Globus pallidus (tissue), 1 donor: ENCODE measurements at places on chromosomes 5 and 9.
A peak's percentile ranks its signal among the peaks of the same experiment; 100 is the strongest.

DNA sequence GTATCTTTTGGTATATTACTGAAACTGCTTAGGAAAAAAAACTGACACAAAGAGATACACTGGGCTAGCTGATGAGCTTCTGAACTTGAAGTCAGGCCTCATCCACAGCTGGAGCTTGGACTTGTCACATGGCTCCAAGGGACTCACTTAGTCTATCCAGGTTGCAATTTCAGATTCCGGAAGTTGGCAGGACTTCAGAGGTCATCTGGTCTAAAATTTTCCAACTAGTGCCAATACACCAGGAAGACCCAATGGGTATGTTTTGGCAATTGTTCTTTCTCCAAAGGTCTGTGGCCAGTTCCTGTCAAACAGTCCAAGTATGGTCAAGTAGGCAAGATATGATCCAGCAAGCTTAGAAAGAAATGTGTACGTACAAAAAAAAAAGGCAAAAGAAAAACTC, 36.7 kb downstream of the MRPS27 start:
- no peak for DNase-seq

- DNase-seq: no peak
Measured at GRCh38 chr5:6188976-6189375, 189.4 kb downstream of the MED10 start.

GRCh38 chr9:113511856-113512761, 48.6 kb downstream of the RGS3 start:
- DNase-seq: no peak

GRCh38 chr5:101390151-101390908, 487.2 kb upstream of the ST8SIA4 start:
- peak; percentile 48 for DNase-seq

DNA sequence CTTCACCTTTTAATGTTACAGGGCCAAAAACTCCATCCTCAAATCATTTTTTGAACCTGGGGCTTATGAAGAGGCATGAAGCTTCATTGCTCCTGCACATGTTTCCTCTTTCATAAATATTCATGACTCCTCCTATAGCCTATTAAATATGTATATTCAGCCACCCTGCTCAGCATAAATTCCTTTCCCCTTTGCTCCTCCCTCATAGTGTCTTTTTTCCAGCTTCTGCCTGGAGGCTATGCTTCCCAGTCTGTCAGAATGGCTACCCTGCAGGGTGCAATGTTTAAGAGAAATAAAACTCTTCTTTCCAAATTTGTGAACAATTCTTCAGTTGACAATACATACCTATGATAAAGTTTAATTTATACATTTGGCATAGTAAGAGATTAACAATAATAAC, 1082.9 kb upstream of the CDH18 start:
- no peak for DNase-seq

- DNase-seq: no peak
Measured at GRCh38 chr5:35488791-35489190, 128.9 kb upstream of the SPEF2 start.

DNA sequence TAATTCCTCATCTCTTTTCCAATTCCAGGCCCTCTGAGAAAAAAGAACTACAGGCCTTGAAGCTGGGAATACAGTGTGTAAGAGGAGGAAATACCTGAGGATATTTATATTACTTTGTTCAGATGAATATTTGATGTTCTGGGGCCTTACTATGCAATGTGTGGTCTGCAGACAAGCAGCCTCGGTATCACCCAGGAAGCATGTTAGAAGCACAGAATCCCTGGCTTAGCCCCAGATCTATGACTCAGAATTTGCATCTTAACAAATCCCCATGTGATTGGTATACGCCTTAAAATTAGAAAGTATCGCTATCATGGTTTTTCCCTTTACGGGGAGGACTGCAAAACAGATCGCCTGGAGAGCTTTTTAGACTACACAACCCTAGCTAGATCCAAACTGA, 121.0 kb downstream of the JAKMIP2 start:
- no peak for DNase-seq

DNA sequence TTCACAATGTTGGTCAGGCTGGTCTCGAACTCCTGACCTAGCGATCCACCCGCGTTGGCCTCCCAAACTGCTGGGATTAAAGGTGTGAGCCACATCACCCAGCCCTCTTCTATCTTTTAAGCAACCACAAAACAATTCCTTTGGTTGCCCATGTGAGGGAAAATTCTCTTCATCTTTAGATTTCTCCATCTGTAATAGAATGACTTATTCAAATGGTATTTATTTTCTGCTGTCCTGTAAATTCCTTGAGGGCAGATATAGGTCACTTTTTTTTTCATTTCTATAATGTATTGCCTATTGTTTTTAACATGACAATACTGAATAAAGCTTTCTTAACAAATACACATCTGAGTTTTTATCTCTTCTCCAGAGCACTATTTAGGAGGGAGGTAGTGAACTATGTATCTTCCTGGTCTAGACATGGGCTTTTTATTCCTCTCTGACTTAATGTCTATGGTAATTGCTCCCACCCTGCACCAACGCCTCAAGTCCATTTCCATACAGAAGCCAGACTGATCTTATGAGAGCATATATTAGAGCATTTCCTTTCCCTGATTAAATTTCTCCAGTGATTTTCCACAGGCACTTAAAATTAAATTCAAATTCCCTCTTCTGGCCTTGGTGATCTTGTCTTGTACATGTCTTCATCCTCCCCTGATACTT, 595.6 kb downstream of the CAAP1 start:
- DNase-seq: no peak

GRCh38 chr5:76809141-76809540, 9.7 kb upstream of the F2RL1 start:
- no peak for DNase-seq

DNA sequence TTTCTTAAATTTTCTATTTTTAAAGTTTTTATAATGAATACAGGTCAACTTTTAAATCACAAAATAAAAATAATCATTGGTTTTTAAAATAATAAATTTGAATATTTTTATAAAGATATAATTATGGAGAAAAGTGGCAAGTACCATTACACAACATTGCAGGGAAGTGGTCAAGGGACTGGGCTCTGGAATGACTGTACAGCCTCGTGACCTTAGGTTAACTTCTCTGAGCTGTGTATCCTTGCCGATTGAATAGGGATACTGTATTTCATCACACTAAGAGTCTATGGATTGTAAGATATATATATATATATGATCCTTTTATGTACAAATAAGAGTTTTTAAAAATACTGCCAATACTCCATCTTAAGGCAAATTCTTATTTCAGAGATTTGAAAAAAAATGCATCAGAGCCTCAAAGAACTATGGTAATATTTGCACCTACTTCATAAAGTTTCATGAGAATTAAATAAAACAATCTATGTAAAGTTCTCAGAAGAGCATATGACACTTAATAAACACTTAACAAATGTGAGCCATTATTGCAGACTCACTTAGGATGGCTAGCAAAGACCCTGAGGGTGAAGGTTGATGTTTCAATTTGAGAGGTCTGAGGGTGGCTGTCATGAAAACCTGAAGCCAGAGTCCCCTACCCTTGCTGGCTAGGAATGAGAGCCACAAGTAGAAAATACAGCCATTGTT, 136.5 kb downstream of the CCDC192 start:
- DNase-seq: no peak

- no peak for DNase-seq
Measured at GRCh38 chr5:98978528-98978927, 49.7 kb upstream of the CHD1 start.

GRCh38 chr5:37165761-37166160, 83.4 kb downstream of the CPLANE1 start:
- DNase-seq: no peak

GRCh38 chr5:149995385-149996204, 4.9 kb downstream of the TIGD6 start:
- DNase-seq: peak; percentile 78

DNA sequence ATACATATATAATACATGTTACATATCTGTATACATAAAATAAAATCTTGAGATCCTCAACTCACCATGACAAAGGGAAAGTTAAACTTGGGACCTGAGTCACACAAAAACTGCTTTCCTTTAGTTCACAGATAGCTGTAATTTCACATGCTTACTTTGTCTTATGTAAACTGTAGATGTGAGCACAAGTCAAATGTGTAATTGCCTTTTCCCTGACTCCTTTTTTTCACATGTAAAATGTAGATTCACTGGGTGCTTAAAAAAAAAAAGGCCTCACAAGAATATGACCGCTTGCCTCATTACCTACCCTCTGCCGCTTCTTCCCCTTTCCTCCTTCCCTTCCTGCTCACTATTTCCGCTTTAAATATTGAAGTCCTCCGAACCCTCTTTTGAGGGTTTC, 21.9 kb upstream of the FAM169A start:
- no peak for DNase-seq

GRCh38 chr5:39192450-39193160, 26.8 kb downstream of the FYB1 start:
- peak; percentile 24 for DNase-seq

DNA sequence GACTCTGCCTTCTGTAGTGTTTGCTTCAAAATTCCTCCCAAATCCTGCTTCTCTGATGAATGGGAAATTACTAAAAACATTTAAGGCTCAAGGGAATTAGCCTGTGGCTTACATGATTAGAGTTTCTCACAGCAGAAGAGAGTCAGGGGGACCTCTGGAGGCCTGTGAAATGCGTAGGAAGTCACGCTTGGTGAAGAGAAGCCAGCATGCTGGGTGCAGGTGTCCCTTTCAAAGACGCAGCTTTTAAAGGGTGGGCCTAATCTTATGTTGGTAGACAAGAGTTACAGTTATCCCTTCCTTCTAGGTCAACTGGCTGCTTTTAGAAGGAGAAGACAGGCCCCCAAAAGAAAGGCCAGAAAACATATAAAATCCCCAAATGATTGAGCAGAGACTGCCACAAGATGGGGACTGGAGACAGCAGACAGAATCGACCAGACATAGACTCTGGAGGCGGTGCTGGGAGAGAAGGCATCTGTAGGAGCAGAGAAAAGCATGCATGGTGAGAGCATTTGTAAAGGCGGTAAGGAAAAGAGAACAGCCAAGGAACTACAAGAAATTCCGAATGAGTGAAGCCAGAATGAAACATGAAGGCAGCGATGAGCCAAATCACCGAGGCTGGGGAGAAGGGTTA, 42.3 kb downstream of the B4GALT1 start:
- DNase-seq: no peak

DNA sequence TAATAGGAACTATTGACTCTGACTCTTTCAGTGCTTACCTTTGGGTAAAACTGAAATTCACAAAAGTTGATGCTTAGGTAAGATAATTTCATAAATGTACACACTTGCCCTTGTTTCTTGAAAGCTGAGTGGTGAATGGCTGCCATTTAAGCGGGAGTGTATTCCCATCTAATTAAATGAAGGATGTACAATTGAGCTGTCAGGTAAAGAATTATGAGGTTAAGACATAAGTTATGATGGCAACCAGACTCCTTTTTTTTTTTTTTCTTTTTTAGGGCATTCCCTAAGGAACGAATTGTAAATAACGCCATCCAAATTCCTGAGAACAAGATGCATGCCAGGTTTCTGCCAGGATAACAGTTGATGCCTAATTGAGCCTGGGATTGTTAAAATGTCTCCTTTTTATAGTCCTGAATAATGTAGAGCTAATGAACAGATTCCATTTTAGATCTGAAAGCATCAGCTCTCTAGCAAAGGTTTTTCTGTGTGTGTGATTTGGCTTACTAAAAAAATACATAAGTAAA, 199.7 kb downstream of the ISL1 start:
- DNase-seq: no peak

- DNase-seq: no peak
Measured at GRCh38 chr9:91833878-91834255, 116.2 kb downstream of the ROR2 start.

DNA sequence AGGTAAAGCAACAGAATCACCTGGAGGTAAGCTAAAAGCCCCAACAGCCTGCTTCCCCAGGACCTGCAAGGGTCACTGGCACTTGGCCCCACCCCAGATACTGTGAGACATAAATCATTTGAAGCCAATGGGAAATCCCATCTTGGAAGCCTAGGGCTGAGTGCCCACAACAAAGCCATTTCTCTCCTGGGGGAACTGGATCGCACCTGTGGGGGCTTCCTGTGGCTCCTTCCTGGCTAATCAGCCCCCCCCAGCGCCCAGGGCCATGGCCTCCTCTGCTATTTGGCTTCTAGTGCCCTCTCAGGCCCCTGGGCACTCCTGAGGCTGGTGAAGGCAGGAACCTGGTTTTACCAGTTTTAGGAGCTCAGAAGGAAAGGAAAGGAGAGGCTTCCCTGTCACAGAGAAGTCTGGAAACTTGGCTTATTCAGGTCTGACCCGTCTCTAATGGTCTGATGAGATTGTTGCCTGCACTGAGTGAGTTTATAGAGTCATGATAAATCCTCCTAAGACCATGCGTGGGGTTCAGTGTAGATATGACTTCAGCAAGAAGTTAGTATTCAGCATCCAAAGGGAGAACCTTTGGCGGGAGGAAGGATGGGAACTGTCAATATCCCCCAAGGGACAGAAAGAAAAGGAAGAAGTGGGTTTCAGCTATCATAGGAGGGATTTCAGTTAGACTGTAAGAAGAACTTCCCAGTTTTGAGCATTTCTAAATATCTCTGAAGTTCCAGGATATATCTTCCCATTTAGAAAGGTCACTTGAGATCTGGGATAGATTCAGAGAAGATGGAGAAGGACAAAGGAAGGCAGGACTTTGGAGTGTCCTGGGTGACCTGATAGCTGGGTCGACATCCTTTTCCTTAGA, 1.2 kb downstream of the KCNMB1 start:
- no peak for DNase-seq

GRCh38 chr9:17082343-17083064, 52.3 kb upstream of the CNTLN start:
- no peak for DNase-seq

DNA sequence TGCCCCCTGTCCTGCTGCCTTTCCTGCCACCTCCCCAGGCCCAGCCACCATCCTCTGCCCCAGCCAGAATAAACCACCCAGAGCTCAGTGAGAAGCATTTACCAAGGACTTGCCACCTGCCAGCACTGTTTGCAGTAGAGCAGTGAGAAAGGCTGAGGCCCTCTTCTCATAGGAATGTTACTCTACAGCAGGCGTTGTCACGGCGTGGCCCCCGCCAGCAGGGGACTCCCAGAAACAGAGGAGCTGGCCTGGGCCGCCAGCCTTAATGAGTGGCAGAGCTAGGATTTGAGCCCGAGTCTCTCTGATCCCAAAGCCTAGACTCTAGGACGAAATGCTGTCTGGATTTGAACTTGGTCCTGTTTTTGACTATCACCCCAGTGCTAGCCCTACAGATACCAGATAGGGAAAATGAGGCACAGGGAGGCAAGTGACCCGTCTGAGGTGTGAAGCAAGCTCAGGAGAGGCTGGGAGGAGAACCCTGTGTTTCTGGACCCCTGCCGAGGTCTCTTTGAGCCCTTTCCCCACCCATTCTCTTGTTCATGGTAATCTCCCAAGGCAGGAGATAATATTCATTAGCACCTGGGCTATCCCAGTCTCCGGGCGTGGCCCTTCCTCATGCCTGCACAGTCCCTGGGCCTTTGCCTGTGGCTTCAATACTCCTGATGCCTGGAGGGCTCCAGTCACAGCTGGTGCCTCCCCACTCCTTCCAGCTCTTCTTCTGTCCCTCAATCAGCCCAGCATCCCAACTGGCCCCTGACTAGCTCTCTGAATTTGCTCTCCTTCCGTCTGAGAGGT, 30.7 kb downstream of the HRH2 start:
- DNase-seq: no peak

- no peak for DNase-seq
Measured at GRCh38 chr5:59483971-59484472, 409.5 kb downstream of the PDE4D start.

GRCh38 chr9:93523518-93524144, 52.8 kb upstream of the PHF2 start:
- DNase-seq: no peak

- DNase-seq: no peak
Measured at GRCh38 chr9:128923493-128923883, 2.7 kb downstream of the PHYHD1 start.

GRCh38 chr9:107425101-107426025, 64.2 kb downstream of the KLF4 start:
- DNase-seq: peak; percentile 27

- DNase-seq: peak; percentile 15
Measured at GRCh38 chr5:107248066-107248695, 422.6 kb downstream of the EFNA5 start.
